K562 (cell line): ENCODE measurements at places on chromosomes 4 and X. TPM values are rescaled to one million over a fixed set of nuclear protein-coding genes. Genes with fewer than 3 reads are reported as not detected.

NAT8L gene
- 9.5 and 11.0 TPM in 2 replicates for total RNA-seq

FAT4 gene
- 0.02 TPM in 1 of 2 replicates, not detected in the other for total RNA-seq

DNA sequence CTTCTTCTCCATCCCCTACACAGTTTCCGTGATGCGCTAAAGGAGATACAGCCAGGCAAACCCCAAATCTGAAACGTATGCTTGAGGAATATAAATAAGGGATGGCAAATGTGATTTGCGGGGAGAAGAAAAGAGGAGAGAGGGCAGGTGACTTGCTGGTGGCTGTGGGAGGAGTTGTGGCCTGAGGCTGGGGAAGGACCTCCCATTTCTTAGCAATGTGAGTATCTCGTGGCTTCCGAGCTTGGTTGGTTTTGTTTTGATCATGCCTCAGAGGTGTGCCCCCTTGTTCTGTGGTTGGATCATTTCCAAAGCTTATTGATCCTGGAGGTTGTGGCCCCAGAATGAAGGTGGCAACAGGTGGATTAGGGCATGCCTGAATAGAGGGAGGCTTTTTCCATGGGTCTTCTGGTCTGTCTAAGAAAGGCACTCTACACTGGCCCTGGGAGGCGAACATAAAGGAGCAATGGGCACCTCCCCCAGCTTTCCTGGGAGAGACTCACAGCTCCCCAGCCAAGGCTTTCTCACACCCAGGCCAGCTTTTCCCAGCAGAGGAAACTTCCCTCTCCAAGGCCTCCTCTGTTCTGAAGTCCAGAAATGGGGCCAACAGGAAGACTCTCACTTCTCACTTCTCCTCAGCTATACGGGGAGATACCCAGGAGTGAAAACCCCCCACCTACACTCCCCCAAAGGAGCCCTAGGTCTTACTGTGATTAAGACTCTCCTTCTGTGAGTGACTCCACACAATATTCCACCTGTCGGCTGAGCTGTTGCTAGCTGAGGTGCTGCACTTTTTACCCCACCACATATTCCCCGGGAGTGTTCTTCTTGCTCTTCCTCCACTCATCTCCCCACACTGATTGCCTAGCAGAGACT is 40.0 kb downstream of the C4orf51 start:
- H3K4me3 ChIP-seq = no peak overlapping the region
- no peak for DNase-seq
- H3K36me3 ChIP-seq = no peaks in the 10 kb centered on the region
- no peaks in the 10 kb centered on the region; the same call in 1 of the 2 replicates for H3K27me3 ChIP-seq

GRCh38 chr4:6192245-6192644 is 8.1 kb downstream of the JAKMIP1 start:
- no peak overlapping the region for H3K27ac ChIP-seq
- no peak overlapping the region for H3K4me3 ChIP-seq
- no peaks in the 10 kb centered on the region for H3K36me3 ChIP-seq
- no peaks in the 10 kb centered on the region for H3K4me1 ChIP-seq

GRCh38 chr4:77352192-77352591 is 195.2 kb downstream of the CCNG2 start:
- H3K36me3 ChIP-seq = no peaks in the 10 kb centered on the region
- no peaks in the 10 kb centered on the region for H3K4me1 ChIP-seq
- H3K4me3 ChIP-seq = no peak overlapping the region
- no peaks in the 10 kb centered on the region for H3K27me3 ChIP-seq
- no peak overlapping the region for H3K27ac ChIP-seq
- no peak for DNase-seq
